ENCODE measurements at places on chromosomes 4 and X.

DNA sequence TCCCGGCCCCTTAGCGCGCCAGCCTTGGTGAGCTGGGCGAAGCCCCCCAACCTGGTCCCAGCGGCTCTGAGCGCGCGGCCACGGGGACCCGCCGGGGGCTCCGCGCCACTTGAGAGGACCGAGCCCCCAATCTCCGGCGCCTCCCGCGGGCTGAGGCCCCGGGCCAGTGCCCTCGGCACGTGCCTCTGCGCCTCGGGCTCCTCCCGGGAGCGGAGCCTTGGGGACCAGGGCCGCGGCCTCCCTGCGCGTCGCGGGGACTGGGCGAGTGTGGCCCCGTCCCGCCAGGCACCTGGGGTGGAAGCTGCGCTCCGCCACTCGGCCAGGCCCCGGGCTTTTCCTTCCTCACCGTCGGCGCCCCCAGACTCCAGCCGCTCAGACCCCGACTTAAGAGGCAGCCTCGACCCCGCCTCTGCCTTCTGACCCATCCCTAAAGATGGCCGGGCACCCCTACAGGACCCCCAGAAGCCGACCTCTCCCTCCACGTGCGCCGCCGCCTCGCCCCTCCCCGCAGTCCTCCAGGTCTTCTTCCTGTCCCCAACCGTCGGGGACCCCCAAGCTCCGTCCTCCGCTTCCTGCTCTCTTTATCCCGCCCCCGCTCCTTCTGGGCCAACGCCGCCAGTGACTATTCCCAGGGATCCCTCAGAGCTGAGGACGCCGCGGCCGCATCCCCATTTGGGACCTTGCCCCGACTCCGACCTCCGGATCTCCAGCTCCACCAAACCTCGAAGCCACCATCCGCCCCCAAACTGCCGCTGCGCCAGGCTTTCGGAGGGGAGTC, 752 bp downstream of the ERAS start:
- no peak for DNase-seq

- no peak for DNase-seq
Measured at GRCh38 chr4:27016551-27016950, 155.9 kb downstream of the STIM2 start.

GRCh38 chr4:119493419-119493818, 135.2 kb downstream of the PDE5A start:
- no peak for DNase-seq

DNA sequence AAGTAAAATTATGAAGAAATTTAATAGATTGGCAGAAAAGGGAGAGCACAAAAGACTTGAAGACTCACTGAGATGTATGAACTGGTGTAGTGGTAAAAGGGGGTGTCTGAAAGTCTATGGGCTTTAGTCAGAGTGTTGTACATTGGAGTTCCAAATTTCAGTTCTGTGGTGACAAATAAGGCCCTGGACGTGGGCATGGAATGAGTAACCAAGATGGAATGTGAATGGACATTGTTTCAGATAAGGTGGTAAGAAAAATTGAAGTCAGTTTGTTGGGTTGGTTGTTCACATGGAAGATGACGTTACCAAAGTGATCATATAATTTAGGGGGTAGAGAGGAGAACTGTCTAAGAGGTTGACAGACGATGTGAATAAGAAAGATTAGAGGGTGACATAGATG, 13.9 kb downstream of the CYSLTR1 start:
- DNase-seq: no peak

- no peak for DNase-seq
Measured at GRCh38 chrX:44227991-44228390, 115.5 kb downstream of the EFHC2 start.

GRCh38 chrX:37405956-37406355, 56.8 kb downstream of the PRRG1 start:
- DNase-seq: no peak

- no peak for DNase-seq
Measured at GRCh38 chr4:106270736-106271135, 45.3 kb downstream of the TBCK start.

GRCh38 chr4:121428721-121429120, 47.9 kb upstream of the QRFPR start:
- DNase-seq: no peak

GRCh38 chr4:76639288-76639687, 204.3 kb downstream of the SHROOM3 start:
- no peak for DNase-seq

- DNase-seq: no peak
Measured at GRCh38 chr4:52939325-52939724, 77.2 kb downstream of the RASL11B start.

- DNase-seq: no peak
Measured at GRCh38 chr4:123824524-123824923, 427.9 kb downstream of the SPRY1 start.

DNA sequence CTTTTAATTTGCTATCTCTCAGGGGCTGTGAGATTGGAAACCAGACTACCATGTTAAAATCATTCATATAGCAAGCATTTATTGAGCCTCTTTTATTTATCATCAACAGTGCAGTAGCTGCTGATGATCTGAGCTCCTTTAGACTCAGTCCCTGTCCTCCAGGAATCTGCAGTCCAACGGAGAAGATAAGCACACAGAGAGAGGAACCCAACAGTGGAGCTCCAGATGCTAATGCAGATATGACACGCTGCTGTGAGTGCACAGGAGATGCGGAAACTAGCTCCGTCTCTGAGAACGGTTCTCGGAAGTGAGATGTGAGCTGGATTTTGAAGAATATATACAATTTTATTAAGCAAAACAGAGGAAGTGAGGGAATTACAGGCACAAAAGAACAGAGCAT, 35.4 kb downstream of the DCHS2 start:
- no peak for DNase-seq

- DNase-seq: no peak
Measured at GRCh38 chrX:22399437-22400192, 126.9 kb downstream of the CBLL2 start.

- no peak for DNase-seq
Measured at GRCh38 chrX:51641421-51642021, 22.8 kb upstream of the CENPVL3 start.

GRCh38 chr4:53654300-53654758, 63.0 kb upstream of the LNX1 start:
- DNase-seq: no peak

- DNase-seq: no peak
Measured at GRCh38 chr4:62484357-62484756, 1284.2 kb downstream of the ADGRL3 start.

DNA sequence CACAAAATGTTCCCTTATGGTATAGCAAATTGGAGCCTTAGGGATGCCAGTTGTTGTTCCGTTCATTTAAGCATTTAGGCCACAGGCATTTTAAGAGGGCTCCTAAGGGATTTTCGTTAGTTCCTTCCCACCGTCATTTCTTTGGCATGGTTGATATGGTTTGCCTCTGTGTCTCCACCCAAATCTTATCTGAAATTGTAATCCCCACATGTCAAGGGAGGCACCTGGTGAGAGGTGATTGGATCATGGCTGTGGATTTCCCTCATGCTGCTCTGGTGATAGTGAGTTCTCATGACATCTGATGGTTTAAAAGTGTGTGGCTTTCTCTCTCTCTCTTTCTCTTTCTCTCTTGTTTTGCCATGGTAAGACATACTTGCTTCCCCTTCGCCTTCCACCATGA, 104.1 kb downstream of the ASB9 start:
- no peak for DNase-seq

GRCh38 chr4:123052007-123052406, 129.6 kb upstream of the NUDT6 start:
- DNase-seq: no peak

- DNase-seq: no peak
Measured at GRCh38 chr4:150799207-150799606, 215.9 kb downstream of the LRBA start.

DNA sequence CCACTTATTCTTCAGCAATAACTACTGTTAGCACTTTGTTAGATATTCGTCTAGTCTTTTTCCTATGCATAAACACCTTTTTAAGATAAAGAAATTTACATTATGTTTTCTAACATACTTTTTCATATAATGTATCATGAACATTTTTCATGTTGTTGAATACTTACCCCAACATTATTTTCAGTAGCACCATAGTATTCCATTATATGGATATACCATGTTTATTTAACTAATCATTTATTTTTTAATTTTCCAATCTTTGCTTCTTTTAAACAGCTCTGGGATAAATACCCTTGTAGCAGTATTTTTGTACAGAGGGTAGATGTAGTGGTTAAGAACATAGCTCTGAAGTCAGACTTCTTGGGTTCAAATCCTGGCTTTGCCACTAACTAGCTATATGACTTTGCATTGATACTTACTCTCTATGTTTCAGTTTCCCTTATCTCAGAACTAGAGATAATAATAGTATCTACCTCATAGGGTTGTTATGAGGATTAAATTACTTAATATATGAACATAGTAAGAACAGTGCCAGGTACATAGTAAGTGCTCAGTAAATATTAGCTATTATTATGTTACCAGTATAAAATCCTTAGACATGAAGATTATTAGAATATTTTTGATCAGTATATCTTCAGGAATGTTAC, 11.3 kb downstream of the EXOC1 start:
- no peak for DNase-seq

DNA sequence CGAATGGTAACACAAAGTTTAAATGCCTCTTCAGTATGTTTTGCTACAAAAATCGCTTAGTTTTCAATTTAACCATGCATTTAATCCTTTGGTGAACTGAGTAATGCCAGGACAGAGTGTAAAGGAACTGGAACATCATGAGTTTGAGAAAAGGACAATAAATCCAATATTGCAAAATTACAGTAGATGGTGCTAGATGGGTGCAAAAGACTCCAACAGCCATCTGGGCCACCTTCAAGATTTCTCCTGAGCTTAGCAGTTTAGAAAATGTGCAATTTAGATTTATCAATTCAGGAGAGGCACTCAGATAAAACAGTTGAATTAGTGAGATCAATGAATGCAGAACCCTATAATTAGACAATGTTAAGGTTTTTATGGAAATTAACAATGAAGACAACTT, 33.2 kb upstream of the MID1IP1 start:
- no peak for DNase-seq

- DNase-seq: no peak
Measured at GRCh38 chr4:119984996-119985395, 81.7 kb downstream of the MAD2L1 start.

DNA sequence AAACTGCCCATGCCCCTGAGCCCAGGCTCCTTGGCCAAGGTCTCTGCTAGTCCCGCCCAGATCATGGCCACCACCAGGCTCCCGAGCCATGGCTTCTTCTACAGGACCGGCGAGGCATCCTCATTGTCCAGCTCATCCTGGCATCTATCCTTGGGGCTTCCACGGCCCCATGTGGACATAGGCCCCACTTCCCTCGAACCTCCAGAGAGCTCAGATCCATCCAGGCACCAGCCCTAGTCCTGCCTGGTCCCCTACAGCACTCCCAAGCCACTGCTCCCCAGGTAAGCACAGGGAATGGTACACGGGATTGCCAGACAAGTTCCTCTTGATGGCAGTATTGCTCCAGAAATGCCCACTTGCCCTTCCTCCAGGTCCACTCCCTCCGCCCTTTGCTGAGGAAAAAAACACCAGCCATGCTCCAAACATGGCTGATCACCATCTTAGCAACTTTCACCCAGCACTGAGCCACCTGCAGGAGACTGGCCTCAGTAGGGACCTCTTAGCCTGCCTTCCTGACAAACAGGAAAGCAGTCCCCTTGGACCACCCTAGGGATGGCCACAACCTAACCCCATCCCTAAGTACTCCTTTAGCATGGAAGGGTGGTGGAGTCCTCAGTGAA, 272.1 kb upstream of the AGTR2 start:
- peak; percentile 67 for DNase-seq

DNA sequence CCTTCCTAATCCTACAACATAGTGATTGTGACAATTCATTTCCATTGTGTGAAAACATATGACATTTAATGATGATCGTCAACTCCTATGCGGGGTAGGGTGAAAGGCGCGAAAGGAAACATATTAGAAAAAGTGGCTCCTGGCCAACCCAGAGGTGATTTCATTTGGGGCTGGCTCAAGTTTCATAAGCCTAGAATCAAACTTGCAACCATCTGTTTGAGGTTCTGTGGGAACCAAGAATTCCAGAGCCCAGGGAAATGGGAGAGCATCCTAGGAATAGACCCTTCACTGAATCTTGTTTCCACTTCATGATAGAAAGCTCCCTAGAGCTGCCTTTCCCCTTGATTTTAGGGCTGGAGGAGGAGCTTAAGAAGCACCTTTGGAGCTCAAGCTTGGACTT, 101.3 kb upstream of the EGFL6 start:
- DNase-seq: no peak

- no peak for DNase-seq
Measured at GRCh38 chrX:19332983-19333382, 10.7 kb upstream of the PDHA1 start.

GRCh38 chr4:39642885-39643552, 4.4 kb upstream of the SMIM14 start:
- DNase-seq: no peak

GRCh38 chrX:65679071-65679540, 11.7 kb downstream of the MSN start:
- DNase-seq: no peak

- no peak for DNase-seq
Measured at GRCh38 chr4:71251261-71251660, 87.6 kb upstream of the SLC4A4 start.

GRCh38 chr4:27305246-27305645, 444.6 kb downstream of the STIM2 start:
- no peak for DNase-seq

- no peak for DNase-seq
Measured at GRCh38 chrX:13891377-13892140, 74.7 kb upstream of the GPM6B start.

GRCh38 chr4:10075158-10075863, 41.3 kb downstream of the WDR1 start:
- no peak for DNase-seq

DNA sequence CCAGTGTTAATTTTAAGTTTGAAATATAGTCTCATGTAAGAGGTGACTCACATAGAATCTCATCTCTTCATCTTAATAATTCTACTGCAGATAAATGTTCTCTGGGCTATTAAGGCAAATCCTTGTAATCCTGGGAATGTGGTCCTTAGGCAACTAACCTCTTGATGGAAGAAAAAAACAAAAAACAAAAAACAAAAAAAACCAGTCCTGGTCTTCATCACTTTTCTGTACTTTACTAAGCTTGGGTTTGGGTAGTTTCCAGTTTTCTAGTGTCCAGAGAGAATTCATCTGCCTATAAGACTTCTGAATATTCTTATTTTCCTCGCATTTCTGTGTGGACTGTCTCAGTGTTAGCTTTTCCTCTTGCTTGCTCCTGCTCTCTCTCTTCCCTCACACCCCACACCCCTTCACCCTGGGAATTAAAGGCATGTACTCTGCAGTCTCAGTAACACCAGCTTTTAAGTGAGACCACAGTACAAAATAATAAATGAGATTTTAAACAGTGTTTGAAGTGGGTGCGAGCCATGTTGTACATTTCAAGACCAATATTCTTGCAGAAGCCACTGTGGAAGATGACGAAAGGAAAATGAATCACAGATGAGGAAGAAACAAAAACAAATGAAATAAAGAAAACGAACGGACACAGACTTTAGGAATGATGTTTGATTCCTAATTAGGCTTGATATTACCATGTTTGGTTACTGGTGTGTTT, 51.7 kb downstream of the HAND2 start:
- DNase-seq: no peak

DNA sequence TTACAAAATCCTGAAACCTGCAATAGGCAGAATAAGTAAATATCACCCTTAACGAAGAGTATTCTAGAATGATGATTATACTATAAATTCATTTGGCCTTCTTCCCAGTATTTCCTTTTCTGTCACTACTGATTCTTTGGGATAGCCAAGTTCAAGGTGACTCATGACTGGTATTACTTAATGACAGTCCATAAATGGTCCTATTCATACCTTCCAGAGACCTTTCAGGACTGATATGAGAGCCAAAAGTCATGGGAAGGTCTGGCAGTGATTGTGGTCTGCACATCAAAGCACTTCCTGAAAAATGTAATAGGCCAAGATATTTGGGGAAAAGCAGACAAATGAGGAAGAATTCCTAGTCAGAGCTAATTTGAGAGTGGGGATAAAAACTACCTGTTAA, 239.6 kb upstream of the FAM47A start:
- no peak for DNase-seq

Data from activated CD4-positive, alpha-beta T cell treated with anti-CD3 and anti-CD28 coated beads for 24 hours (primary cell).